ENCODE measurements at places on chromosomes 5 and 9.

GRCh38 chr5:31106691-31107090 is 86.8 kb upstream of the CDH6 start:
- no peak for DNase-seq

- DNase-seq, result no peak
Measured at GRCh38 chr5:107771926-107772325, 101.2 kb upstream of the EFNA5 start.

DNA sequence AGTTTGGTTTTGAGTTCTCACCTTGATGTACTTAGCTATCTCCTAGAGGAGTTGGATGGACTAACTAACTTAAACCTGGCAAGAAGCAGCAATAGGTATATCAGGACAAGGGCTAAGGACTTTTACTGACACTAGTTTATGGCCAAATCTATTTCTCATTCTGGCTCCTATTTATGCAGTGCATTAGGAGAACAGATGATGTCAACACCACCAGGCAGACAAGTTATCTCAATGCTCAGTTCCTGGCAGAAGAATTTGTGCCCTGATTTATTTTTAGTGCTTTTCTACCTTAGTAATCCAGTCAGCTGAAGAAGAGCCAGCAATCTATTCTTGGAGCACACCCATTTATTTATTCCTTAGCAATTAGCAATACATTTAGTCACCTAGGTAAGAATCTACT is 30.7 kb upstream of the MYOT start:
- no peak for DNase-seq

DNA sequence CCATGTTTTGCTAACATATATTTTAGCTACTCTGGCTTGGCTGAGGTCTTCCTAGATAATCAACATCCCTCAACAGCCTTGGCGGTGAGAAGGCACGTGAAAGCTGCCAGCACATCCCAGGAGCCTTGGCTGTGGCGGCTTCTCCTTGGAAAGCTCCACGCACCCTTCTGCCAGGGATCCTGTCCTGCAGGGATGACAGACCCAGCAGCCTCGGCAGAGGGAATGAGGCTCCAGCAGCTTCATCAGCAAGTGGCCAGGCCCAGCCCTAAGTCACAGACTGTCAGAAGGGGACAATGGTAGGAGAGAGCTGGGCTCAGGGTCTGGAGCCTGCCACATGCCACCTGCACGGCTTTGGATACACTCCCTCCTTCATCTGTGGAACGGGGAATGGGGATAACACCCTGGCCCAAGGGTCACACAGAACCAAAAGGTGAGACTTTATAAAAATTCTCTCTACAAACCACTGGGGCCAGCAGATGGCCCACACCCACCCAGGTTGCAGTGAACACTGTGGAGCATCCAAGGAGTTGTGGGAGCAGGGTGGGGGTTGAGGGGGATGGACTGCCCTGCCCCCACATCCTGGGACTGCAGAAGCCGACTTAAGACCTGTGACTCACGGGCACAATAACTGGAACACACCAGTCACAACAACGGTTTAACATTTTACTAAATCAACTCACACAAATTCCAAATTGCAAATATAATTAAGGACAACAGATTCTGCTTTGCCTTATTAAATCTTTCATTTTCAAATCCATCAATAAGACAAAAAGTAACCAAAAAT is 65.1 kb downstream of the MACROH2A1 start:
- DNase-seq, result no peak

DNA sequence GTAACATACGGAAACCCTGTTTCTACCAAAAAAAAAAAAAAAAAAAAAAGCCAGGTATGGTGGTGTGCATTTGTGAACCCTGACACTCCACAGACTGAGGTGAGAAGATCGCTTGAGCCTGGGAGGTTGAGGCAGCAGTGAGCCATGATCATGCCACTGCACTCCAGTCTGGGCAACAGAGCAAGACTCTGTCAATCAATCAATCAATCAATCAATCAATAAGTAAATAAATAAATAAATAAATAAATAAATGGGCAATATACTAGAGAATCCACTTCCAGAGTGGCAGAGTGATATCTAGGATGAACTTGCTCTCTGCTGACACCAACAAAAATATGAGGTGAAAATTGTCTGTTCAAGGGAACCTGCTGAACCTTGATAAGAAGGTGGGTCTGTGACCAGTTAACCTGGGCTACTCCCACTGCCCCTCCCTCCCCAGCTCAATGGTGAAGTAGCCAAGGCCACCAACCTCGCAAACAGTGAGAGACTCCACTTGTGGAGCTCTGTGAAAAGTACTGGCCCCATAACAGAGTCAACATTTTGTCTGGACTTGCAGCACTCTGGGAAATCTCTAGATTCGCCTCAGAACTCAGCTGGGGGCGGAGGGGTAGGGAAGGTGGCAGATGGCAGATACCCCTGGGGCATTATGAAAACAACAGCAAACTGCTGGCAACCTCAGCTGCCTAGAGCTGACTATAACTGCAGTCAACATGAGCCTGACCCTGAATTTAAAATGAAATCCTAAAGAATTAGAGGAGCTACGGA is 163.7 kb downstream of the ROR2 start:
- DNase-seq, result no peak

DNA sequence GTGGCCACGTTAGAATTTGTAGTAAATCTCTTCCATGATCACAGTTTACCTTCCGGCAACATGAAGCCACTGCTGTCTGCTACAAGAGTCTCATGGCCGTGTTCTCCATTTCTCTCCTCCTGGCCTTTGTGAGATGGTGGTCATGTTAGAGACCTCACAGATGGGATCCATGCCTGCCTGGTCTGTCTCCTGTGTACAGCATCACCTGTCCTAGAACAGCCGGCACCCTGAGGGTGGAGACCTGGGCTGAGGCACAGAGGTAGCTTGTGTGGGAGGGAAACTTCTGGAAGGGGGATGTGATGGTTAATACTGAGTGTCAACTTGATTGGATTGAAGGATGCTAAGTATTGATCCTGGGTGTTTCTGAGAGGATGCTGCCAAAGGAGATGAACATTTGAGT is 3.1 kb upstream of the FCN2 start:
- no peak for DNase-seq

- no peak for DNase-seq
Measured at GRCh38 chr5:112682621-112683061, 55.0 kb upstream of the APC start.

GRCh38 chr9:116692616-116693015 is 5.5 kb downstream of the TRIM32 start:
- DNase-seq, result no peak

DNA sequence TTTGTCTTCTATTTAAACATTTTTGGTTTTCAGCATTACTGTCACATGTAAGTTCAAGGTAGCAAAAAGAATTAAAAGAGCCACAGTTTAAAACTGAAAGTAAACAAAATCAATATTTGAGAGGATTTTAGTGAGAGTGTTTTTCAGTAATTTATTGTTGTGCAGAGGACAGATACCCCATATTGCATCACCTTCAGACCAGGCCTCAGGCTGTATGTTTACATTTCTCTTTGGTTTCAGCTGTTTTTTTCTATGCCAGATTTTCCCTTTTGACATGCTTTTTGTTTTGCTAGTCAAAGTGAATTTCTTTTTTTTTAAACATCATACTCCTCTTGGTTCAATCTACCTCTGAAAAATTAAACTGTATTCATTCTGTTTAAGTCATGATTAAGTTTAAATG is 47.2 kb downstream of the MAST4 start:
- no peak for DNase-seq

DNA sequence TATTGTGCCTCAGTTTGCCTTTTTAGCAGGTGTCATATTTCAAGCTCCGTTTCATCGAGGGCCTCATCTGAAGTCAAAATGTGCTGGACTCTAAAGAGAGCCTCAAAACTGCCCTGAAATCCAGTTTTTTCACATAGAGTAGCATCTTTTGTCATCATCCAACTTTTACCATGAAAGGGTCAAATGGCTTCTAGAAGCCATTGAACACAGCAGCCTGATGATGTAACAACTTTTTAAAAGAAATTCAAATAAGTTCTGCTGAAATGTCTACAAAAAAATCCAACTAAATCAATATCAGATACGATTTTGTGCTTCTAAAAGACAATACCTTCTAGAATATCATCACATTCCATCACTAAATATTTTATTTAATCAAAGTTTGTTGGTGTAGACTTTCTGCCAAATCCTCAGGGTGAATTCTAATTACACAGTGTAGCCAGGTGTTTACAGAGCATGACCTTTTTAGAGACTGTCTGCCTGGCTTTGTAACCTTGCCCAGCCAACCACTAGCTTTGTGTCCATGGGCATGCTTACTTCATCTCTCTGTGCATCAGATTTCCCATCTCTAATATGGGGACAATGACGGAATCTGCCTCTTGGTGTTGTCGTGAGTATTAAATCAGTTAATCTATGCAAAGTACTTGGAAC is 505.0 kb downstream of the EBF1 start:
- no peak for DNase-seq

DNA sequence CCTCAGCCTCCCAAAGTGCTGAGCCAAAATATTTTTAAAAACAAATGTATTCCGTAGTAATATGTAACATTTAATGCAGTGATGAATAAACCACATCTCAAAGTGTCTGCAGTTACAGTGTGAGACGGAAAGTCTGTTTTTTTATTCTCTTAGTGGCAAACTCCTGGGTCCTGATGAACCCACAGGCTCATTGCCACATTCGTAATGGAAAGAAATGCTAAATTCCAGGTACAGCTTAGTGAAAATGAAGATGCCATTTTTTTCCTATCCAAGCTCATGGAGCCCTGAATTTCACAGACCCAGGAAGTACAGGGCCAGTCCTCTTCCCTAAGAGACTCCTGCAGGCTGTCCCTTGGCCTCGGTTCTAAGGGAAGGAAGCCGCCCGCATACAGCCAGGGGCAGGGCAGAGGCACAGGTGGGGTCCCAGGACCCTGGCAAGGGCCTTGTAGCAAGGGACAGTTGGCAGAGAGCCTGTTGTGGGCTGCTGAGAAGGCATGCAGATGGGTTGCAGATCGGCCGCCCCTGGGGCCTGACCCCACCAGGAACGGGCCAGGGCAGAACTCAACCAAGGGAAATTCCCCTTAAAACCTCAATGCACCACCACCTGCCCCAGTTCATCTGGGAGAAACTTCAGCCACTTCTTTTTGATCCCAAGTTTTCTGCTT is 36.2 kb downstream of the IPPK start:
- DNase-seq, result no peak

- DNase-seq, result no peak
Measured at GRCh38 chr5:87777877-87778276, 365.1 kb upstream of the CCNH start.

DNA sequence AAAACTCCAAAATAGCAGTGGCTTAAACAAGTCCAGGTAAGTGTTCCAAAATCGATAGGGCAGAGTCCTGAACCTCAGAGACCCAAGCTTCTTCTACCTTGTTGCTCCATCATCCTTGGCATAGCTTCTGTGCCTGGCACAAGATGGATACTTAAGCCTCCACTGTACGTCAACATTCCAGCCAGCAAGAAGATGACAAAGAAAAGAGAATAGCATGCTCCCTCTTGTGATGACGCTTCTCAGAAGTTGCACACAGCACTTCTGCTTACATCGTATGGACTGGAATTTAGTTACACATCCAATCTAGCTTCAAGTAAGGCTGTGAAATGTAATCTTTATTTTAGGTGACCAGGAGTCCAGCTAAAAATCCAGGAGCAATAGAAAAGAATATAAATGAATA is 227.4 kb downstream of the ESM1 start:
- DNase-seq, result no peak

DNA sequence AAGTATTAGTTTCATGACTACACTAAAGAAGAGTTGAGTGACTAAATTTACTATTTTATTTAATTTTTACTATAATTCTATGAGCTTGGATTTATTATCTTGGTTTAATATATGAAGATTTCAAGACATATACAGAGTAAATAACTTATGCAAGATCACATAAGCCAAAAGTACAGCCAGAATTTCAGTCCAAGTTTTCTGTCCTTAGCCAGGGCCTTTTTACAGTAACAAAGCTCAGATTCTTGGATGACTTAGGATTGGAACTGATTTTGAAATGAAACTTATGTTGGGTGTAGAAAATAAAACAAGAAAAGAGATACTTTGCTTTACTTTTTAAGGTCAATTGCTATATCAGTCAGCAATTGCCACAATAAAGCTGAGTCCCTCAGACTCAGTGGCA is 170.3 kb downstream of the MARCHF11 start:
- DNase-seq, result no peak

GRCh38 chr9:90642570-90643539 is at the start of gene DIRAS2:
TSS of gene DIRAS2 (minus strand) at chr9:90642824. CDS start at chr9:90613827, 28,997 bp downstream.
- DNase-seq, result no peak

- no peak for DNase-seq
Measured at GRCh38 chr5:154484393-154485095, 6.5 kb upstream of the HAND1 start.

DNA sequence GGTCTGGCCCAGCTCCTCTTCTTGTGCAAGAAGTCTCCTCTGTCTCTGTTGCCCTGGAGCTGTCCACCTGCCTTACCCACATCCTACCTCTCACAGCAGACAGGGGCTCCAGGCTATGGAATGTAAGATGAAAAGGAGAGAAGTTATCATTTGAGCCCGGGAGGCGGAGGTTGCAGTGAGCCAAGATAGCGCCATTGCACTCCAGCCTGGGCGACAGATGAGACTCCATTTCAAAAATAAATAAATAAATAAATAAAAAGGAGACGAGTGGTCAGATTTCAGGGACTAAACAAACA is 37.5 kb upstream of the DENND4C start:
- DNase-seq, result no peak

- DNase-seq, result no peak
Measured at GRCh38 chr5:42721484-42721883, 35.1 kb upstream of the CCDC152 start.

- DNase-seq, result no peak
Measured at GRCh38 chr5:72633649-72634048, 126.4 kb upstream of the ZNF366 start.

- no peak for DNase-seq
Measured at GRCh38 chr5:127849408-127849807, 146.2 kb downstream of the CCDC192 start.

DNA sequence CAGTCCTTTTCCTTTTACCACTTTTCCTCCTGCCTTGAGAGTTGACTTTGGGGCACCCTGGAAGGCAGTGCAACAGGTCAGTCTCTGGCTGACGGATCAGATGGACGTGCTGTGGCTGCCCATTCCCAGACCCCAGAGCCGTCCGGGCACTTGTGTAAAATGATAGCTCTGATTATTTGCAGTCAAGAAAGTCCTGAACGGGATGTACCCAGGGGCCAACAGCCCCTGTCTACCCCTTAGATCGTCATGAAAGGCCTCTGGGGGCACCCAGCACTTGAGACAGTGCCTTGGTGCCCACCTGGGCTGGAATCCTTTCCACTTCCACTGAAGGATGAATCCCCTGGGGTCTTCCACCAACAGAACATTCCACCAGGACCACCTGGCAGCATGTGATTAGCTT is 17.7 kb upstream of the ANGPTL2 start:
- no peak for DNase-seq

Measured in stimulated activated CD4-positive, alpha-beta T cell treated with anti-CD3 and anti-CD28 coated beads, TNF-alpha, amount 100 ng/mL, for 1 hour (primary cell).